ENCODE measurements at places on chromosomes 6 and 20. TPM values are rescaled to one million over a fixed set of nuclear protein-coding genes. Genes with fewer than 3 reads are reported as not detected.

DNA sequence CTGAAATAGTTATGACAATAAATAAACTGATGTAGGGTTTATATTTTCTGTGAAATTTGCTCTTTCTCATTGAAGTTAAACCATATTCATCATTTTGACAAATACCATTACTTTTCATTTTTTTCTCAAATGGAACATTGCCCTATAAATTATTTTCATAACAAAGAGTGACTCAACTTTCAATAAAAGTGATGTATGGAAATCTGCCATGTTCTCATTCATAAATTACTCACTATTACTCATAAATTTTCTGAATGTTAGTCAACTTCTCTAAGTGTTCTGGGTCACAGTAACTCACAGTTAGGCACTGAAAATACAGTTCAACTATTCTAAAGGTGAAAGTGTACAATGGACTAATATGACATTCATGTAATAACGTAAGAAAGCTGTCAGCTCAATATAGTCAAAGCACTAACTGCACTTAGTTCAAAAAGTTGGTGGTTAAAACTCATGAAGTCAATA lies 19.0 kb upstream of the STX11 start:
- peak; percentile 82 for DNase-seq

DNA sequence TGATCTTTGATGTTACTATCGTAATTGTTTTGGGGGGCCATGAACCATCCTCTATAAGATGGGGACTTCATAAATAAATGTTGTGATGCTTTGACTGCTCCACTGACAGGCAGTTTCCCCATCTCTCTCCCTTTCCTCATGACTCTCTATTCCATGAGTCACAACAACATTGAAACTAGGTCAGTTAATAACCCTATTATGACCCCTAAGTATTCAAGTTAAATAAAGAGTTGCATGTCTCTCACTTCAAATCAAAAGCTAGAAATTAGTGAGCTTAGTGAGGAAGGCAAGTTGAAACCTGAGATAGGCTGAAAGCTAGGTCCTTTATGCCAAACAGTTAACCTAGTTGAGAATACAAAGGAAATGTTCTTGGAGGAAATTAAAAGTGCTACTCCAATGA lies 491.0 kb downstream of the HAO1 start:
- no peak for DNase-seq

Gene LZTS3
- 1.4 TPM for total RNA-seq

Gene MAPK14
- total RNA-seq = 74.4 TPM

Gene DEFB128
- total RNA-seq = not detected

Measured in IMR-90 (cell line).